NCI-H526 treated with DMSO at 0.1 percent for 48 hours (cell line): ENCODE measurements at places on chromosomes 1 and 21.

DNA sequence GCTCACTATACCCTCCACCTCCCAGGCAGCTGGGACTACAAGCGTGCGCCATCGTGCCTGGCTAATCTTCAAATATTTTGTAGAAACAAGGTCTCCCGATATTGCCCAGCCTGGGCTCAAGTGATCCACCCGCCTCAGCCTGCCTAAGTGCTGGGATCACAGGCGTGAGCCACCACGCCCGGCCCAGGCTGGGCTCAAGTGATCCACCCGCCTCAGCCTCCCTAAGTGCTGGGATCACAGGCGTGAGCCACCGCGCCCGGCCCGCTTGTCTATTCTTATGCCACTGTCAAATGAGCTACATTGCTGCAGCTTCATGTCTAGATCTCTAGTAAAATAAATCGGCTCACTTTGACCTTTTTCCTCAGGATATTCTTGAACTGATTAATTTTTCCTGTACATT lies 107.7 kb upstream of the COL6A1 start:
- no peak for DNase-seq

DNA sequence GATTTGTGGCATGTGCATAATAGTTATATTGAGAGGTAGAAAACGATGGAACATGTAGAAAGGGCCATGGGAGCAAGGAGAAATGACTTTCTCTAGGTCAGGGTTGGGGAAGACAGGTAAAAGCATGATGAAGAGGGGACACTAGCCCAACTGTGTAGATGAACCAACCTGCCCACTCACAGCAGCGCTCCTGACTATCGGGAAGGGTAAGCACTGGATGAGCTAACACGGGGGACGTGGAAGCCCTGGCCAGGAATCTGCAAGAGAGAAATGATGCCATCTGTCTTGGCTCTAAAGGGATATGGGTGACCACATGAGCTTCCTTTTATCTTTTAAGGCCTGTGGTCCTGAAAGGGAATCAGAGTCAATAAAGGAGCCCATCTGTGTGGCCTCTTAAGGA lies 36.2 kb upstream of the TMEM125 start:
- no peak for DNase-seq

- DNase-seq, result no peak
Measured at GRCh38 chr1:202661136-202661845, 49.0 kb downstream of the SYT2 start.

- peak; percentile 11 for DNase-seq
Measured at GRCh38 chr21:45128613-45129188, 54.3 kb downstream of the ADARB1 start.

GRCh38 chr1:3883194-3883925 lies 16.7 kb downstream of the C1orf174 start:
- no peak for DNase-seq

DNA sequence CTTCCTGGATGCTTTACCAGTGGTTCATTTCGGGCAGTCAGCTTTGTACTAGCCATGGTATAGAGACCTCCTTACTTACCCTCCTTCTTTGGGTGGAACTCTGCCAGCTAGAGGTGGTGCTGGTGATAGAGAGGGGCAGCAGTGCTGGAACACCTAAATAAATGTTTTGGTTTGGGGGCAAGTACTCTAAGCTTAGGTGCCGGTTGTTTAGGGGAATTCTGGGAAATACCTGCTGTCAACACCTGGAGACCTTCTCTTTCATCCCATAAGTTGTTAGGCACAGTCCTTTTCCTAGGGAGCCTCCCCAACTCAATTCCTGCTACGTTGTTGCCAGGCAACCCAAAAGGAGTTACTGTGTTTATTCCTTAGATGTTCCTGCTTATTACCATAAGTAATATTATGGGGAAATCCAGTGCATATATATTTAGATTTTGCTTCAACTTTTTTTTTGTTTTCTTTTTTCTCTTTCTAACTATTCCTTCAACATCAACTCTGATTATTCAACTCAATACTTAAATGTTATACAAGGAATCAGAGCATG lies 16.9 kb downstream of the SCP2 start:
- DNase-seq, result no peak

DNA sequence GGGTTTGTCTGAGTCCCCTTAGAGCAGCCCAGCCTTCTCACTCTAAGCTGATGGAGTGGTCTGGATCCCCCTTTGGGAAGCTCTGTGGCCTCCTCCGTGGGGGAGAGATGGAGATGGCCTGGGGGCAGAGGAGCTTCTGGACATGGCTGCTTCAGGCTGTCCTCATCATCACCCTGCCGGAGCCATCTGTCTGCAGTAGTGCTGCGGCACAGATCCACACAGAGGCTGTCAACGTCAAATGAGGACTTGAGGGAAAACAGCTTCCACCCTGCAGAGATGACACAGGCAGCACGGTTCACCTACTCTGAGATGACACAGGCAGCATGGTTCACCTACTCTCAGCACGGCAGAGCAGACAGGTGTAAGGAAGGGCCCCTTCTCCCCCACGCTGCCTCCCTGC lies 134.3 kb downstream of the IGSF21 start:
- DNase-seq, result no peak

DNA sequence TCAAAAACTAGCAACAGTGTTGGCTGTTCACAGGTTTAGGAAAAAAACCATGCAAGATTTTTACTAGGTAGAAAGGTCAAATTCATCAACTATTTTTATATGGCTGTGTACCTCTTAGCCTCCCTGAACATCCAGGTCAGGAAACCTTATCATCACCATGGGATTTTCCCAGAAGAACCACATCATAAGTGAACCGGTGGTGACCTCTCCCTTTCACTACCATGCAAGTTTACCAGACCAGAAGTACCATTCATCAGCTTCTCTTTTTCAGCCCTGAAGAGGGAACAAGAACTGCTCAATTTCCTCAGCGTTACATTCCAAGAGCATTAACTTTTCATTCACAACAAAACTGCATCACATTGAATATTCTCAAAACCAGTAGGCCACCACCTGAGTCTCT lies 5.9 kb downstream of the SSBP3 start:
- DNase-seq, result no peak

DNA sequence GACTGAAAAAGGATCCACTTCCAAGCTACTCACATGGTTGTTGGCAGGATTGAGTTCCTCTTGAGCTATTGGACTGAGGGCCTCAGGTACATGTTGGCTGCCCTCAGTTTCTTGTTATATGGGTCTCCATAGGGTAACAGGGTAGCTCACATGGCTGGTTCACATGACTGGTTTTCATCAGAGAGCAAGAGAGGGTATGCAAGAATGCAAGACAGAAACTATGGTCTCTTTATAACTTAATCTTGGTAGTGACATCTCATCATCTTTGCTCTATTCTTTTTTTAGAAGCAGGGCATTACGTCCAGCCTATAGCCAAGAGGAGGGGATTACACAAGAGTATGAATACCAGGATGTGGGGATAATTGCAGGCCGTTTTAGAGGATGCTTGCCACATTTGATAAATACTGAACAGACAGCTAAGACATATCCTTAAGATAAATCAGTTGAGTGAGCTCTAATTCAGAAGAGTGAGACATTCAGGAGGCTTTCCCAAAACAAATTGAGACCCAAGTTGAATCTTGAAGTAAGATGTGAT lies 100.2 kb downstream of the HMCN1 start:
- no peak for DNase-seq

GRCh38 chr1:183301239-183301638 lies 115.2 kb downstream of the LAMC2 start:
- no peak for DNase-seq

DNA sequence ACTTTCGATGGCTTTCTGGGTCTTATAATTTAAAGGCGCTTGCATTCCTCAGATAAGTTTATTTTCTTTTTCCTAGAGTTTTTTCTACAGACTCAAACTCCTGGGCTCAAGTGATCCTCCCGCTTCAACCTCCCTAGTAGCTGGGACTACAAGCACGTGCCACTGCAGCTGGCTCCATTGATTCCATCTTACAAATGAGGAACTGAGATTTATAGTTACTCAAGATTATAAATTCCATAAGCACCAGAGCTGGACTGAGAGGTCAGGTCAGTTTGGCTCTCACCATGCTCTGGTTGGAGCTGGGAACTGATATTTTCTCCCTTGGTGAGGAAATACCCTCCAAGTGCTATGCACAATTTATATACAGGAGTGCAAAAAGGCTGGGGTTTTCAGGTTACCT lies 13.4 kb upstream of the PRPF38B start:
- DNase-seq, result no peak

GRCh38 chr1:9169601-9170137 lies 40.8 kb upstream of the GPR157 start:
- DNase-seq, result no peak

GRCh38 chr1:21781815-21782348 lies 1.1 kb downstream of the USP48 start:
- no peak for DNase-seq

- DNase-seq, result no peak
Measured at GRCh38 chr21:28696844-28697410, 295.8 kb downstream of the LTN1 start.

GRCh38 chr21:33398361-33398760 lies 4.9 kb upstream of the IFNGR2 start:
- DNase-seq, result no peak

DNA sequence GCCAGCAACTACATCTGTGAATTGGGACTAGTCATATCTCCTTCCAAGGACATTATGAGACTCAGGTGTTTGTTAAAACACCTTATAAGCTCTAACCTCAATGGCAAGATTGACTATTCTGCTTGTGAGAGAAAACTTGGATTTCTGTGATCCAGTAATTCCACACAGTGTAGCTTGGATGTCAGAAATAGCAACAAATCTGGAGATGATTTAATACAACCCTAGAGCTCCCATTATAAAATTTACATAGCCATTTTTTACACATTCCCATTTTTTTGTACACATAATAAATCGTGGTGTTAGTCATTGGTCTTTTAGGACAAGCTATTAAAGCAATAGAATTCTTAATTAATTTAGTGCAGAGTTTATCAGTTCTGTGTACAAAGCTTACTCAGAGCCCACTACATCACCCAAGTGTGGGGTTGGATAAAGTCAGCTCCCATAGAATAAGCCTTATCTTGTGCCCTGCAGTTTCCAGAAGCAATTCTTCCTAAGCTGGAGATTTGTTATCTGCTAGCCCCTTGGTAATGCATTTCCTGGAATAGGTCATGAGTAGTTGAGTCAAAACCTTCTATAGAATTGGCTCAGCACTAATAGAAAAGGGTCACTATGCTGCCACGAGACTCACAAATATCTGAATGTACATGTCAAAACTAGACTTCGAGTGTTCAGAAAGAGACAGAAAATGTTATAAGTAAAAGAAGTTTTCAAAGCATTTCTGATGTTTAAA lies 434.0 kb upstream of the RUNX1 start:
- no peak for DNase-seq

GRCh38 chr1:34320053-34320669 lies 143.5 kb downstream of the C1orf94 start:
- DNase-seq, result no peak

DNA sequence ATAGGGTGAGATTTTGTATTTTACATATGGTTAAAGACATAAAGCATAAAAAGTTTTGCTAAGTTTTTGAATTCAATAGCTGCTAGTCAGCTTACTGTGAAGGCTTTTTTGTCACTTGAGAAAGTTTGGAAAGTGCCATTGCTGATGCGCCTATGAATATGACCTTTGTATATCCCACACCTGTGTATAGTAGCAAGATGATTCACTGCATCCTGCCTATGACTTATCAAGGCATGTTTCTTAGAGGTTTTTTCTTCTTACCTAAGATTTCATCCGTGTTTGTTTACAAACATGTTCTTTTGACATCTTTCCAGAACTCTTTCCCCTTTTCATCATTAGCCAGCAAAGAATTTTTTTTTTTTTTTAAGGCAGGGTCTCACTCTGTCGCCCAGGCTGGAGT lies 51.5 kb downstream of the PRKAA2 start:
- no peak for DNase-seq

DNA sequence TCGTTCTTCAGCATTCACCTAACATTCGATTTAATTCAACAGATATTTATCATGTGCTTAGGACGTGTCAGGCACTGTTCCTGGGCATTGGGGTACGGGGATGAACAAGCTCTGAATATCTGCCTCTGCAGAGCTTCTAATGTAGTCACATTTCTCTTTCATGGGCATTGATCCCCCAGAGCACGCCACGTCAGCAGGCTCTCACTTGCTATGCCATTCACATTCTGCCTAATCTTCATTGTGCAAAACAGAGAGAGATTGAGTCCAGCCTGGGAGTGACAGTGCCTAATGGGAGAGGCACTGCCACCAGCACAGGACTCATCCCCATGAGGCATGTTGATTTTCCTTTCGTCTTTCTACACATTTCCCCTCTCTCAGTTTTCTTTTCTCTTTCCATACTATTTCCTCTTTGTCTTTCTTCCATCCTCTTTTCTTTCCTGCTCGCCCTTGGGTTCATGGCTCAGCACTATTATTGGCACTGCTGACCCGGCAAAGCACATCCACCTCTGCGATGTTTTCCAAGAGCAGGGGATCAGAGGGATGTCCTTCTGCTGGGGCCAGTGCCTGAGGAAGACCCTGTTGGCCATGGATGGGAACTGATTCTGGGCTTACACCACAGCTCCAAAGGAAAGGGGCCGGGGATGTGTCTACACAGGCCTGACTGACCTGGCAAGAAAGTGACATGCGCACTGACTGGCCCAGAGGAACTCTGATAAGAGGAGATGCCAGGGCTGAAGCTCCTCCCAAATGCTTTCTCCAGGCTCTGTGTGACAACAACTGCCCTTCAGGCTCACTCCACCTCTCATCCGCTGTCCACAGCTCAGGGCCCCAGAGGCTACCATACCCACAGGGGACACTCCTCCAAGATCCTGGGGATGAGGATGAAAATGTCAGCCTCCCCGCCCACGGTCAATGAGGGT lies 195.9 kb downstream of the TOMM20 start:
- DNase-seq, result no peak

DNA sequence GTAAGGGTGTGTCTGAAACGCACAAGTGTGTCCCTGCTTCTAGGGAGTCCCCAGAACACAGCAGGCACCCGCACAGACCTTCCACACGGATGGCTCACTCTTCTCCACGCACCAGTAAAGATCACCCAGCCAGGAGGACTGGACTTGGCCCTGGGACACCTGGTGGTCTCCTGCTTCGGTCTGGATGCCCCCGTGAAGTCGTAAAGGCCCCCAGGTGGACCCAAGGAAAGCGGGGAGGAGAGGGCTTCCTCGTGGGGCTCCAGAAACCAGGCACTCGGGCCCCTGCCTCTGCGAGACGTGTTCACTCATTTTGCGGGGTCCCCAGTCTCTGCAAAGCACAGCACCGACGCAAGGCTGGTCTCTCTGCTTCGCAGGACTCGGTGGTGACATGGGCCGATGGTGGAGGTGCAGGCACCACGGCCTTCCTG lies 20.2 kb upstream of the COL6A2 start:
- no peak for DNase-seq

- no peak for DNase-seq
Measured at GRCh38 chr1:181174861-181175260, 86.4 kb downstream of the IER5 start.

GRCh38 chr1:62724430-62724829 lies 36.2 kb upstream of the DOCK7 start:
- DNase-seq, result no peak

GRCh38 chr1:157496121-157496526 lies 56.2 kb downstream of the FCRL5 start:
- peak; percentile 49 for DNase-seq

GRCh38 chr1:180210008-180210620 lies 19.9 kb upstream of the LHX4 start:
- DNase-seq, result no peak

GRCh38 chr1:210482945-210483617 lies 154.4 kb downstream of the HHAT start:
- DNase-seq, result no peak

GRCh38 chr1:208448425-208448824 lies 204.2 kb upstream of the PLXNA2 start:
- no peak for DNase-seq

- DNase-seq, result peak; percentile 34
Measured at GRCh38 chr1:19737104-19737825, 62.5 kb downstream of the TMCO4 start.
